ENCODE measurements at places on chromosomes 5 and 9. TPM values are rescaled to one million over a fixed set of nuclear protein-coding genes. Genes with fewer than 3 reads are reported as not detected.

GRCh38 chr5:108079753-108080152, 302.1 kb downstream of the FBXL17 start:
- no peak for DNase-seq
- H3K4me3 ChIP-seq, result no peak overlapping the region
- H3K36me3 ChIP-seq, result no peaks in the 10 kb centered on the region
- no peaks in the 10 kb centered on the region for H3K27me3 ChIP-seq
- no peak overlapping the region for H3K27ac ChIP-seq

DNA sequence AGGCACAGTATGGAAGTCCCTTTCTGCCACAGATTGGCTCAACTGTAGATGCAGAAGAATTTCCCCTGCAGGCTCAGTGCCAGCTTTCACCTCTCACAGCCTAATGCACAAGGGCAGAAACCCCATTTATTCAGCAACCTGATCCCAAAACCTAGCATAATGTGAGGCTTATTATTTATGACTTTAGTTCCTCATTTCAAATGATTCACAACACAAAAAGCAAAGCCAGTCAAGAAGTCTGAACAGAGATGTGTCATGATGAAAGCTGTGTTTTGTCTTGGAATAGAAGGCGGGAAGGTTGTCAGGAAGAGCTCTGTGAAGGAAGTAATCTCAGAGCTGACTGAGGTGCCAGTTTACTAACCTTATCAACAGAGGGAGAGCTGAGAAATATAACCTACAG, 369.7 kb downstream of the LRRC70 start:
- no peaks in the 10 kb centered on the region for H3K36me3 ChIP-seq
- no peaks in the 10 kb centered on the region for H3K27me3 ChIP-seq
- DNase-seq, result no peak
- H3K4me1 ChIP-seq, result no peaks in the 10 kb centered on the region
- H3K4me3 ChIP-seq, result no peak overlapping the region
- H3K27ac ChIP-seq, result no peak overlapping the region

Gene C1QTNF2
- total RNA-seq, result 2.8 TPM

DNA sequence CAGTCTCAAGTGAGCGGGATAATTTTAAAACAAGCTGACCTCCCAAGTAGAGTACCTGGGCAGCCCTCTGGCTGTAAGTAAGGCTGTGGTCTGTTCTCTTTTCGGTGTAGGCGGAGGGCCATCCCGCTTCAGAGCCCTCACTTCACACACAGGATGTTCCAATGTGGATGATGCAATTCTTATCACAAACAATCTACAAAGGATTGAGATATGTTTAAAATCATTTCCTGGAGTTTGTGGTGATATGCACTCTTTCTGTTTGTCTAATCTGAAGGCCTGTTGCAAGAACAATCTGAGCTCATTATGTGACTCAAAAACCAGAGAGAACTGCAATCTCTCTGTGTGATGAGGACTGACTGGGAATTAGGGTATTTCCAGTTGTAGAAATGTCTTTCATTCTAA, 42.5 kb downstream of the ITGA2 start:
- no peaks in the 10 kb centered on the region for H3K4me1 ChIP-seq
- H3K4me3 ChIP-seq, result no peak overlapping the region
- H3K27me3 ChIP-seq, result no peaks in the 10 kb centered on the region

DNA sequence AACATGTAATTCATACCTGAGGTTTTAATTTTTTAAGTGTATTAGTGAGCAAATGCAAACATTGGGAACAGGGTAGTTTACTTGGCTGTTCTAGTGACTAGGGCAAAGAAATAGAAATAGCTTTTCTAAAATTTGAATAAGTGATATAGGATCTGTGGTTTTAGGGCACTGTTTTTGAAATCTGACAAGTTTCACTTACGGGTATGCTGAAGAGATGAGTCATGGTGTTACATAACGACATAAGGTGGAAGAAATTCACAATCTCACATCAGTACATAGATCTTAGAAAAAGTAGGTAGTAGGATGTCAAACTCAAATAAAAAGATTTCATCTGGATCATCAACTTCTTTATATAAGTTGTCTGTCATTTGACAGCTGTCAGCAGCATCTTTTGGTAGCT, 772.3 kb downstream of the MAT2B start:
- no peaks in the 10 kb centered on the region for H3K36me3 ChIP-seq
- DNase-seq, result no peak
- no peak overlapping the region for H3K27ac ChIP-seq
- H3K4me1 ChIP-seq, result no peaks in the 10 kb centered on the region
- no peak overlapping the region for H3K4me3 ChIP-seq
- H3K27me3 ChIP-seq, result no peaks in the 10 kb centered on the region

Gene LRRC70
- total RNA-seq, result 3.6 TPM

Gene AGXT2
- 8.0 TPM for total RNA-seq

Gene SPATA31A3
- total RNA-seq, result not detected

GRCh38 chr9:136823136-136824046, 15.6 kb downstream of the RABL6 start:
- H3K4me3 ChIP-seq, result no peak overlapping the region
- H3K36me3 ChIP-seq, result no peaks in the 10 kb centered on the region
- H3K27ac ChIP-seq, result no peak overlapping the region
- H3K27me3 ChIP-seq, result no peaks in the 10 kb centered on the region
- H3K4me1 ChIP-seq, result no peaks in the 10 kb centered on the region

- H3K27ac ChIP-seq, result no peak overlapping the region
- no peaks in the 10 kb centered on the region for H3K27me3 ChIP-seq
- H3K4me3 ChIP-seq, result no peak overlapping the region
- no peak for DNase-seq
- H3K36me3 ChIP-seq, result no peaks in the 10 kb centered on the region
- no peaks in the 10 kb centered on the region for H3K4me1 ChIP-seq
Observed at GRCh38 chr5:169272111-169272510, 28.8 kb downstream of the SLIT3 start.

Measured in kidney (tissue), 22 donors.